ENCODE measurements at places on chromosomes 12 and 14.

- no peak for DNase-seq
Measured at GRCh38 chr12:52307836-52308805, 13.1 kb downstream of the KRT83 start.

- no peak for DNase-seq
Measured at GRCh38 chr14:47790477-47790876, 115.1 kb upstream of the MDGA2 start.

- no peak for DNase-seq
Measured at GRCh38 chr12:91574391-91574790, 391.8 kb upstream of the DCN start.

DNA sequence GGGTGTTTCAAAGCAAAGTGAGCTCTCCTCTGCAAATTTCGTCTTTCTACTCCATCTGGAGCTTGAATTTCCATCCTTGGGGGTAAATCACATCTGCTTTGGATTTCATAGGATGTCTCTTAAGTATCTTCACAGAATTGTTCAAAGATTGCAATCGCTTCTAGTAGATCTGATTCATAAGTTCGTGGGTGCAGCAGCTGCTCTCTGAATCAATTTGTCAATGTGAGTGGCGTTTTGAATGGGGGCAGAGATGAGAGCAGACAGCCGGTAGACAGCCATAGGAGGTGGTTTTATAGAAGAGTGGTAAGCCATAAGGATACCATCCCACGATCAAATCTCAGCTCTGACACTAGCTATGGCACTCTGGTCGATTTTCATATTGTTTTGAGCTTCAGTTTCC, 146.0 kb upstream of the RPH3A start:
- DNase-seq: no peak

DNA sequence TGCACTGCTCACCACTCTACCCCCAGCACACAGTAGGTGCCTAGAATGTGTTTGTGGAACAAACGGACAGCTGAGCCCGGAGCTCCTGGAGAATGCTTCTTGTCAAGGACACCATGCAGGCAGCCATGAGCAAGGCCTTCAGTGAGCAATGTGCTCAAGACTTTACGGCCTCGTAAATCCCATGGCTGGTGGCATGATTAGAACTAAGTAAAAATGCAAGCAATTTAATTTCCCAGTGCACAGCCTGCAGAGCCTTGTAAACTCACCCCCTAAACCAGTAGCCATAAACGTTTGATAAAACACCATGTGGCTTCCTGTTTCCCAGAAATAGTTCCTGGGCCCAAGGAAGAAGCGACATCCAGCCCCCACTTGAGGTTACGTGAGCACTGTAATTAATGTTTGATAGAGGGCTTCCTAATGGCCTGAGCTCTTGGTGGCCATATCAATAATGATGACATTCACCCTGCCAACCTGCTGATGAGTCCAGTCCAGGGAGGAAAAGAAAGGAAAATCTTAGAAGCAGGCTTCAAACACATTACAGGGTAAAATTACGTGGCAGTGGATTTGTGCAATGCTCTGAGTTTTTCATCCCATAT, 36.4 kb upstream of the FICD start:
- no peak for DNase-seq

DNA sequence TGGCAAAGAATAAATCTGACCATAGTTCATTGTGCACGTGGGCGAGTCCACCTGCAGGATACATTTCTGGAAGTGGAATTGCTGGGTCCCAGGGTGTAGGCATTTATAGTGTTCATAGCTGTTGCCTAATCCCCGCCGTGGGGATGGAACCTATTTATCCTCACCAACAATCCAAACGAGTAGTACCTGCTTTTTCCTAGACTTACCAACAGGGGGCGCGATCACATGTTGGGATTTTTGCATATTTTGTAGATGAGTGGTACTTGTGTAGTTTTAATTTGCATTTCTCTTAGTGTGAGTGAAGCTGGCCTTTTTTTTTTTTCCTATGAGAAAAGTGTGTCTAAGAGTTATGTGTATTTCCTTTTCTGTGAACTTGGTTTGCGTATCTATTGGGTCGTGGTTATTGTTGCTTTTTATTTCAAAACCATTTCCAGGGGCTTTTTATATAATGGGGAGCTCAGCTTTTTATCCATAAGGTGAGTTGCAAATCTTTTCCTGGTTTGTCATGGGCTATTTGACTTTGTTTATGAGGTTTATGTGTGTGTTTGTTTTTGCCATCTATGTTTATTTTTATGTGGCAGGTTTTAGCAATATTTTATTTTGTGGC, 67.2 kb downstream of the CCDC92 start:
- peak; percentile 59 for DNase-seq

- no peak for DNase-seq
Measured at GRCh38 chr14:22978981-22979671, 3.2 kb downstream of the AJUBA start.

GRCh38 chr12:69073035-69073434, 140.1 kb upstream of the CPM start:
- no peak for DNase-seq

DNA sequence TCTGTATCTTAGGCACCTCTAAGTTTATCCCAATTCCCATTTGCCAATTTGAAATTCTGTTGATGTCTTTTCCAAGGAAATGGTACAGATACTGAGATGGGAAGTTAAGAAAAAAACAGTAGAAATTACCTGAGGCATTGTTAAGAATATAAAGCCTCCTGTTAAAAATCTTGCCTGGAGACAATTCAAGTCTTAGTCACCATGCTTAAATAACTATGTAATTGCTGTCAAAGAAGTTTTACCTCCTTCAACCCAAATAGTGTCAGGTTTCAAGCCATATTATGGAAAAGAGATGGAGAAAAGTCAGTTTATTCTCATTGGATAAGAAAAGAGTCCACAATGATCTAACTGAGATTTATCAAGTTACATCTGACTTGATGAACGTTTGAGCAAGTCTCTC, 974.7 kb downstream of the GALC start:
- no peak for DNase-seq

DNA sequence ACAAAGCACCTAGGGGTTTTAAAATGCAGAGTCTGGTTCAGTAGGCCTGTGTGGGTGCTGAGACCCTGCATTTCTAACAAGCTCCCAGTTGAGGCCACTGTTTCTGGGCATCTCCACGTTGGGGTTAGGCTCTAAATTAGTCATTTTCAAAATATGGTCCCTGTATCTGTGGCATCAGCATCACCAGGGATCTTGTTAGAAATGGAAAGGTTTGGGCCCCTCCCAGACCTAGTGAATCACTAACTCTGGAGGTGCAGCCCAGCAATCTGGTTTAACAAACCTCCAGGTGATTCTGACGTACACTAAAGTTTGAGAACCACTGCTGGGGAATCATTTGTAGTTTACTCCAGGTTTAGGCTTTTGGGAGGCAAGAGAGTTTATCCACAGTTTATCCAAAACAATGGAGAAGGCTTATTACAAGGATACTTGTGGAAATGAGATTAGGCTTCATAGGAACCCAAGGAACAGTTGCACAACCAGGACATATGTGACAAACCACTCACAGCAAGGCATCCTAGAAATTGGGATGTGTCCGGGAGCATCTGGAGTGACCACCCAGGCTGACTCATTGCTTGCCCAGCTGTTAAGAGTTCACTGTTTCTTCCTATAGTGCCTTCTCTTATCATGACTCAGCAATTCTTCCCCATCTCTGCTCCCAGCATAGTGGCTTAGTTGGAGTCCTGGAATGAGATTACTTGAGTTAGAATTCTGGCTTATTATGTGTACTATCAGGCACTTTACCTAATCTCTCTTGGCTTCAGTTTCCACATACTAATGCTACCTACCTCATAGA, 71.6 kb upstream of the STXBP6 start:
- no peak for DNase-seq

GRCh38 chr12:66000958-66001357, 129.6 kb downstream of the LLPH start:
- no peak for DNase-seq

- no peak for DNase-seq
Measured at GRCh38 chr12:1287446-1287975, 296.5 kb downstream of the ERC1 start.

- no peak for DNase-seq
Measured at GRCh38 chr14:67999705-68000384, 180.3 kb downstream of the RAD51B start.

DNA sequence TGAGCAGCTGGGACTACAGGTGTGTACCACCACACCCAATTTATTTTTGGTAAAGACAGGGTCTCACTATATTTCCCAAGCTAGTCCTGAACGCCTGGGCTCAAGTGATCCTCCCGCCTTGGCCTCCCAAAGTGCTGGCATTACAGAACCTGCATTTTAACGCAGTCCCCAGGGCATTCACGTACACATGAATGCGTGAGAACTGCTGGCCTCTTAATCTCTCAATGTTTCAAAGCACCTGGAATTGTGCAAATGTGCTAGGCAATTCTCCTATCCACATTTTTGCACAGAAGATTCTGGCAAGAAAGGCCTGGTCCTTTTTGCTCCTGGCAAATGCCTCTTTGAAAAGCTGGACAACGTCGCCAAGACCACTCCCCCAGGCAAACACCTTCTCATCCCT, 35.2 kb downstream of the TESC start:
- DNase-seq: no peak

DNA sequence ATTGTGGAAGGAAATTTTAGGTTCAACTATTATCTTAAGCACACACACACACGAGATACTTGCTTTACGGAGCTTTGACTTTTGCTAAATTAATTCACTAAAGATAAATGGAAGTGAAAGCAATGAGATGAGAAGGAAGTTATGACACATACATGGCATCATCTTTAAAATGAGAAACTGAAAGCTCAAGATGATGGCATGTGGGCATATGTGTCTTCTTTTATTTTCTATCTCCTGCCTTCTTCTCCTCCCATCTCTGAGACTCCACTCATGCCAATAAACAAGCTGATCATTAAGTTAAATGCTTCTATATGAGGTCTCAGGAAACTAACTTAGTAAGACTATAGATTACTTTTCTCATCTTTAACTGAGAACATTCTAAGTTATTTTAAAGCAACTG, 216.7 kb downstream of the MED13L start:
- DNase-seq: no peak

DNA sequence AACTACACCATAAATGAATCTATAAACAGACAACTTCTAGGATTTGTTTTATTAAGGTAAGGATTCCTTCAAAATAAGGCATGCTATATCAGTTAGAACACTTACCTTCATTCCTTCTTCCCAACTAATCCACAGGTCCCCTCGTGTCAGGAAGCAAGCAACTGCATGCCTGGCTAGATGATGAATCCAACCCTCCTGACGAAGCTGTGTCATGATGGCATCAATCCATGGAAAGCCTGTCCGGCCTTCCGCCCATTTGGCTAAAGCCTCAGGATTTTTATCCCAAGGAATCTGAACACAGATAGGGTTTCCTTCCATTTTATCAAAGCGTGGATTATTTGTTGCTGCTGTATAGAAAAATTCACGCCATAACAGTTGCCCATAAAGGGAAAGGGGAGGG, 12.5 kb upstream of the MTERF2 start:
- no peak for DNase-seq

GRCh38 chr12:42608196-42608825, 18.8 kb upstream of the PRICKLE1 start:
- DNase-seq: no peak

DNA sequence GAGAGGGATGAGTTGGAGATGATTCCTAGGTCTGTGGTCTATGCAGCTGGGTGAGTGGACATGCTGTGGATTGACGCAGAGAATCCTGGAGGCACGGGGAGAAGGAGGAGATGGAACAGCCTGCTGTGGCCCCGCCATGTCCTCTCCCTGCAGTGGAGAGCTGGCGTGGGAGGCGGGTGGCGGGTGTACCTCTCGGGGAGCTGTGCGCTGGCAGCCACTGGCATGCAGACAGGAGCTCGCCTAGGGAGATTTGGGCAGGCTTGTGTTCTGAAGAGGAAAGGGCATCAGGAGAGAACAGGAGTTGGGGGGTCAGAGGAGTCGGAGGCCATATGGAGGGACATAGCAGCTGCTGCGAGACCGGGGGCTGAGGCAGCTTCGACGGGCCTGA, 56.1 kb downstream of the TECPR2 start:
- DNase-seq: no peak

DNA sequence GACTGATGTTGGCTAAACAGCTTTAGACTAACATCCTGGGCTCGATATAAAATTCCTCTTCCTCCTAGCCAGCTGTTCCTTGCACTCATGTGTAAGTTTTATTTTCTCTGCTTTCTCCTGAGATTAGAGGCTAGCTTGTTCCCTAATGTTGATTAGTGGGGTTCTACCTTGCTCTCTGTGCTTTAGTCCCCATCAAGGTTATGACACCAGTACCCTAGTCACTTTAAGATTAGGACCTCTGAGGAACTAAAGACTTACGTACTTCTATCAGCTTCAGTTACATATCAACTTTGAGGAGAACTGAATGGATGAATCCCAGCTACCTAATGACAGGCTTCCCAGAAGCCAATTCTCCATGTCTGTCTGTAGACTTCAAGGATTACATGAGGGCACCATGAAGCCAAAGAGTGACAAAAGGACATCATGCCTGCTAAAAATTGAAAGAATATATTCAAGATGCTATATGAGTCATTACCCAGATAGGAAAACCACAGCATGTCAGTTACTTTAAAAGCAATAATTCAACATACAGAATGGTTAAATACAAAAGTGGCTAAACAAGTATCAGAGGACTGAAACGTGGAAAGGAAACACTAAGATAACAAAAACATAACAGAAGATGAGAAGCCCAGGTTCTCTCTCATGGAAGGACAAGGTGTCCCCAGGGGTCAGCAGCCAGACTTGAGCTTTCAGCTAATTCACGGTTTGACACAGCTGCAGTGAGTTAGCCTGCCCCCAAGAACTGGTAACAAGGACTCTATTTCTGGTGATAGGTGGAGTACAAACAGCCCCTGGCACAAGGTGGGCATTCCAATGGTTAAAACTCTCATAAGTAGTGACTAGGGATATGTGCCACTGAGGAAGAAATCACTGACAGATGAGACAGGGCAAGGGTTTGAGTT, 20.4 kb downstream of the ADAM20 start:
- DNase-seq: no peak

GRCh38 chr12:9829483-9829882, 2.2 kb downstream of the KLRF1 start:
- no peak for DNase-seq

GRCh38 chr12:16163901-16164300, 113.6 kb downstream of the SLC15A5 start:
- DNase-seq: no peak

DNA sequence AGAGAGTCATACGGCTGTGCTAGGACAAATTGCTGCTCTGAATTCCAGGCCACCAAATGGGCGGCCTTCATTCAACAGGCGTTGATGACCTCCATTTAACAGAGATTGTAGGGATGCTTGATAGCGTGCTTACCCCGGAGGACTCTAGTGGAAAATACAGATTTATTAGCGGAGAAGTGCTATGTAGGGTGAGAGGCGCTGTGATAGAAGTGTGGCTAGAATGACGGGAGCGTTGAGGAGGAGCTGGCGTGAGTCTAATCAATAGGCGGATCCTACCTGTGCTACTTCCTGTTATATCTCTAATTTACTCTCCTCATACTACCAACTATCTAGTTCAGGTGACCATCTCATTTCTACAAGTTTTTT, 668 bp downstream of the MRPS35 start:
- no peak for DNase-seq

- no peak for DNase-seq
Measured at GRCh38 chr14:63032641-63033040, 12.6 kb downstream of the KCNH5 start.
